ENCODE measurements at places on chromosomes 7 and 10. TPM values are rescaled to one million over a fixed set of nuclear protein-coding genes. Genes with fewer than 3 reads are reported as not detected.

PALD1 gene
- total RNA-seq, result 5.6 TPM

PTCD1 gene
- total RNA-seq, result 12.3 TPM

PLAC9 gene
- 25.1 TPM for total RNA-seq

MMP21 gene
- 0.23 TPM for total RNA-seq

OR6V1 gene
- total RNA-seq, result not detected

LRRC72 gene
- not detected for total RNA-seq

SLC26A3 gene
- total RNA-seq, result not detected

DNA sequence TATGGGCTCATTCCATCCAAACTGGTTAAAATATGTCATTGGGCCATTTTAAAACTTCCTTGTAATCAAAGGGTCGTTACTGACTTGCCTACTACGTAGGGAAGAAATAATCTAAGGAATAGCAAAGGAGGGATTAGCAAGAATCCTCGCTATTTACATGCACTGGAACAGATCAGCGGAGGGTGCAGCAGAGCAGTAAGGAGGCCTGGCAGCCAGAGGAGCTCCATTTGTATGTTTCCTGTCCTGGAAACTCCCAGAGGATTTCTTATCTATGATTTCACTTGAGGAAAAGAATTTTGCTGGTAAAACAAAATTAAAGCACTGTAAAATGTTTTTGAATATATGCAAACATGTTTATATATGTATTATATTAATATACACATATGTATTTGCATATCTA lies 107.3 kb downstream of the TPK1 start:
- no peak overlapping the region for H3K4me3 ChIP-seq
- no peaks in the 10 kb centered on the region for H3K36me3 ChIP-seq
- H3K4me1 ChIP-seq, result peaks cover 8% of the 10 kb centered on the region
- no peaks in the 10 kb centered on the region for H3K27me3 ChIP-seq

DNA sequence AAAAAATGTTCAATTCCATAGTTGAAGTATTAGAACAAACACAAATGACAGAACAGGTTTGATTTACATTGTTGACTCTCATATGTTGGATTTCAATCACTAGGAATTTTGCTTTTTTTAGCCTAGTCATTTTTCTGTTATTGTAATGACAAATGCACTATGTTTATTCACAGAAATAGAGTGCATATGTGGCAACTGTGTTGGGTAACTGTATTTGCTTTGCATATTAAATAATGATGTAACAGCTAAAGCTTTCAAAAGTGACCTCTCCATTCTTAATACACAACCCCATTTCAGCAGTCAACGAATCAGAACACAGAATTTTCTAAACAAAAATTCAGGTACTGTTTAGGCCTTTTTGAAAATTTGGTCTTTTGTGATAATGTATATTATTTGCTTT lies 54.0 kb upstream of the SLC26A5 start:
- H3K4me3 ChIP-seq, result no peak overlapping the region
- no peak overlapping the region for H3K27ac ChIP-seq
- H3K4me1 ChIP-seq, result no peaks in the 10 kb centered on the region
- DNase-seq, result no peak
- peaks cover 25% of the 10 kb centered on the region for H3K27me3 ChIP-seq

- H3K4me3 ChIP-seq, result no peak overlapping the region
- no peaks in the 10 kb centered on the region for H3K27me3 ChIP-seq
- no peak for DNase-seq
- H3K27ac ChIP-seq, result no peak overlapping the region
- no peaks in the 10 kb centered on the region for H3K36me3 ChIP-seq
These were observed 74.3 kb upstream of the ASAH2 start for GRCh38 chr10:50325449-50326171.

DNA sequence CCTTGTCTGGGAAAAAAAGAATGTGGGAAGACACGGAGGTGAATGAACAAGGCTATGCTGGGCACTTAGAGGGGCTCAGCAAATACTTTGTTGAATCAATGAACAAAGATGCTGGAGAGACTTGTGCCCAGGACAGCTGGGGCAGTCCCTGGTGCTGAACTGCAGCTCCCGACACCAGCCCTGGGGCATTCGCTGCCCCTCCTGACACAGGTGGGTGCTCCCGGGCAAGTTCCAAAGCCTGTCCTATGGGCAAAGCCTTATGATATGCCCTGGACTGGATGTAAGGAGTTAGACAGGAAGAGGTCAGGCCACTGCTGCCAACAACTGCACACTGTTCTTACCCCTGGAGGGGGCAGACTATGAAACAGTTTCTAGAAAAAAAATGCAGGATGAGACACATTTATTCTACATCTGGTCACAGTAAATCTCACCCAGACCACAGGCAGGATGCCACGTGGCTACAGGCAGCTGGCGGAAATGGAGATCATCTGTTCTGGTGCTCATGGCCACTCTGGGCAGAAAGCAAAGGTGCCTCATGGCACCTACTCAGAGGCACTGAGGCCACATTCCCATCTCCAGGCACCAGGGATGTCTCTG lies 21.9 kb upstream of the FRAT2 start:
- no peak for DNase-seq
- H3K36me3 ChIP-seq, result peaks cover 18% of the 10 kb centered on the region
- no peak overlapping the region for H3K4me3 ChIP-seq
- H3K27ac ChIP-seq, result no peak overlapping the region
- H3K4me1 ChIP-seq, result no peaks in the 10 kb centered on the region

DNA sequence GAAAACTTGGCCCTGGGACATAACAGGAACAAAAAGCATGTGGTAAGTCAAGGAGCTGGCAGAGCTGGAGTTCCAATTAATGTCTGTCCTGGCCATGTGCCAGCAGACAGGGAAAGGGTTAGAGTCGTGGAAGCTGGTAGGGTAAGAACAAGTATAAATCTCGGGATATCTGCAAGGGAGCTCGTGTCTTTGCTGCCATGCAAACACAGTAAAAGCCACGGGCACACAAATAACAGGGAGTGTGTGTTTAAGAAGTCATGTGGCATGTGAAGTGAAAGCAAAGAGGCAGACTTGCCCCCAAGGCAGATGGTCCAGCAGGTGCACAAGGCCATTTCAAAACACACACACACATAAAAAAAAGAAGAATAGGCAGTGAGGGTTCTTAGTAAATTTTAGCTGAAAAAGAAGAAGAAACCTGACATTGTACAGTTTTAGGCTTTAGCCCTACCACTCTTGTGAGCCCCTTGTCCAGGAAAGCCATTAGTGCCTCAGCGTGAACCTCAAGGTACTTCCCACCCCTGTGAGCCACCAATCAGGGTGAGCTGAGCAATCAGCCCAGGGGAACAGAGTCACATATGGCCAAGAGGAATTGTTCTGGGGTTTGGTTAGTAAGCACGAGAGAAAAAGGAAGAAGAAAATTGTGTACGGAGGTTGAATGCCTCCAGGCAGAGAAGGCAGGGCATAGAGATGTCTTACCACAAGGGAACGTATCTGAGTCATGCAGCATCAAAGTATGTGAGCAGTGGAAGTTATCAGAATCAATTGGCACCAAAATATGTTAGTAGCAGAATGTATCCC lies 32.8 kb upstream of the ARHGAP12 start:
- no peaks in the 10 kb centered on the region for H3K27me3 ChIP-seq
- peaks cover 18% of the 10 kb centered on the region for H3K4me1 ChIP-seq
- peaks cover under 1% of the 10 kb centered on the region for H3K36me3 ChIP-seq
- no peak for DNase-seq

GRCh38 chr10:17237915-17238444 lies 9.9 kb downstream of the VIM start:
- H3K4me1 ChIP-seq, result peaks cover 10% of the 10 kb centered on the region
- H3K4me3 ChIP-seq, result no peak overlapping the region
- H3K27me3 ChIP-seq, result no peaks in the 10 kb centered on the region
- peaks cover 25% of the 10 kb centered on the region for H3K36me3 ChIP-seq
- H3K27ac ChIP-seq, result peak overlapping the region; percentile 6

GRCh38 chr7:22129819-22130580 lies 184.3 kb upstream of the CDCA7L start:
- no peak overlapping the region for H3K27ac ChIP-seq
- no peak overlapping the region for H3K4me3 ChIP-seq

GRCh38 chr7:35286422-35286821 lies 32.5 kb upstream of the TBX20 start:
- peaks cover 14% of the 10 kb centered on the region for H3K27me3 ChIP-seq
- no peak overlapping the region for H3K27ac ChIP-seq
- no peak for DNase-seq
- peaks cover 2% of the 10 kb centered on the region for H3K36me3 ChIP-seq
- H3K4me1 ChIP-seq, result no peaks in the 10 kb centered on the region
- H3K4me3 ChIP-seq, result no peak overlapping the region

DNA sequence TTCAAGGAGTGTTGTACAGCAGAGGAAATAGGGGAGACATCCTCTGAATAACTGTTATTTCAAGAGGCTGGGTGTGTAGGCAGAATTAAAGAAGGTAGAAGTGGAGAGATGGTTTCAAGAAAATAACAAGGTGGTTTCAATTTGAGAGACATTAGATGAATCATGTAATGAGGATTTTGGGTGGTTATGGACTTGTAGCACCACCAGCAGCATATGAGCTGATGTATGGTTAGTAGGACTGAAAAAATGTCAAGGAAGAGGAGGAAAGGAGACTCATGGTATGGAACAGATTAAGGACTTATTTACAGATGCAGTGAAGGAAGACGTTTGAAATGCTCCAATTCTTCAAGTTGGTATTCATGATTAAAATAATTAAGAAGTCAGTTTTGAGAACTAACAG lies 166.2 kb downstream of the EXOC4 start:
- peaks cover under 1% of the 10 kb centered on the region for H3K36me3 ChIP-seq
- no peak overlapping the region for H3K27ac ChIP-seq
- no peaks in the 10 kb centered on the region for H3K4me1 ChIP-seq
- H3K4me3 ChIP-seq, result no peak overlapping the region
- DNase-seq, result no peak

GRCh38 chr10:113124724-113125123 lies 174.7 kb downstream of the TCF7L2 start:
- peaks cover 43% of the 10 kb centered on the region for H3K4me1 ChIP-seq
- H3K4me3 ChIP-seq, result no peak overlapping the region
- no peak overlapping the region for H3K27ac ChIP-seq

GRCh38 chr10:130359711-130360110 lies 223.5 kb downstream of the GLRX3 start:
- peaks cover 21% of the 10 kb centered on the region for H3K4me1 ChIP-seq
- H3K27ac ChIP-seq, result no peak overlapping the region
- H3K4me3 ChIP-seq, result no peak overlapping the region
- DNase-seq, result peak; percentile 16

DNA sequence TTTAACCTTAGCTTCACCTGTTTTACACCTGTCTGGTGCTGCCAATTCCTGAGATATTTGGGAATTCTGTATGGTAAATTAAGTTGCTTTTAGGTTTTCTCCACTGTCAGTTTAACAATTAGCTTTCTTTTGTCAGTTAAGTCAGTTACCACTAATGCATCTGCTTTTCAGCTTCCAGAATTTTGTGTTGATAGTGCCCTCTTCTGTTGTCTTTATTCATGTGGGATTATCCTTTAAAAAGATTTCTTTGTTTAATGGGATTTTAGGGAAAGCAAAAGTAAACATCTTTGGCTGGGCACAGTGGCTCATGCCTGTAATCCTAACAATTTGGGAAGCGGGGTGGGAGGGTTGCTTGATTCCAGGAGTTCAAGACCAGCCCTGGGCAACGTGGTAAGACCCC lies 8.1 kb downstream of the TFAM start:
- no peak overlapping the region for H3K27ac ChIP-seq
- no peak for DNase-seq
- no peak overlapping the region for H3K4me3 ChIP-seq
- H3K36me3 ChIP-seq, result peaks cover 30% of the 10 kb centered on the region
- no peaks in the 10 kb centered on the region for H3K27me3 ChIP-seq

GRCh38 chr7:94355454-94355853 lies 39.2 kb upstream of the COL1A2 start:
- peaks cover 44% of the 10 kb centered on the region for H3K4me1 ChIP-seq
- no peaks in the 10 kb centered on the region for H3K27me3 ChIP-seq
- H3K4me3 ChIP-seq, result no peak overlapping the region
- H3K27ac ChIP-seq, result peak overlapping the region; percentile 89
- no peak for DNase-seq

DNA sequence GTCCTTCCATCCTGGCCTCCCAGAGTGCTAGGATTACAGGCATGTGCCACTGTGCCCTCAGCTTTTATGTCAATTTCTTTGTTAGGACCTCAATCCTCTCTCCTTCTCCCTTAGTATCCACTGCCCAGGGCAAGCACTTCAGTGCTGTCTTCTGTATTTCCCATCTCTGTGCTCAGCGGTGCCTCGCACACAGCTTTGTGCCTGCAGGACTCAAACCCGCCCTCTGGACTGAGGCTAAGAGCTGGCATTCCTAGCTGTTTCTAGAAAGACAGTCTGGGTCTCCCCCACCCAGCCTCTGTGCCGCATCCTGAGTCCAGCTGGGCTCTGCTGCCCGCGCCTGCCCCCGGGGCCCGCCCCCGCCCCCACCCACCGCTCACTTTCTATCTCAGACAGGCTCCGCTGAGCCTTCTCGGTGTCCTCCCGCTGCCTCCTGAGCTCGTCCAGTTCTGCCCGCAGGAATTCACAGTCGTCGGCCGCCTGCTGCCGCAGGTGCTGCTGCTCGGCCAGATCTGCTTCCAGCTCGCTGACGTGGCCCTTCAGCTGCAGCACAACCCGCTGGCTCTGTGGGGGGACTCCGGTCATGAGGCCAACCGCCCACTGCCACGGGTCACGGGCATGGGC lies 67.3 kb downstream of the SPDYE5 start:
- no peak overlapping the region for H3K4me3 ChIP-seq
- H3K4me1 ChIP-seq, result no peaks in the 10 kb centered on the region
- H3K36me3 ChIP-seq, result peaks cover 36% of the 10 kb centered on the region

- no peak for DNase-seq
- H3K27me3 ChIP-seq, result peaks cover 3% of the 10 kb centered on the region
- H3K4me3 ChIP-seq, result no peak overlapping the region
- H3K4me1 ChIP-seq, result peaks cover 34% of the 10 kb centered on the region
- no peak overlapping the region for H3K27ac ChIP-seq
These were observed 172.0 kb upstream of the ZNF32 start for GRCh38 chr10:43820663-43821062.

DNA sequence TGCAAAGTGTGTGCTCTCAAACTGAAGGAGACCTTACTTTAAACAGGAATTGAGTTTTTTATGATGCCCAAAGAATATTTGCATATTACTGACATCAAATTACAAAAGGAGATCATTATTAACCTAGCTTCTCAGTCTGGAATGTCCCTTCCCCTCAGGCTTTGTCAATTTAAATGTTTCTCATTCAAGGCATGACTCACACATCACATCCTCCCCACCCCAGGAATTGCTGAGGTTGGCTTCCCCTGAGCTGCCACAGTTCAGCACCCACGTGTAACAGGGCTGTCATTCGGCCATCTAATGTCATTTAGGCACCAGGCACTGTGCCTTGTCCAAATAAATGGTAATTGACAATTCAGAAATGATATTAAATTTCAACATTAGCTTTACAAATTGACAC lies 305.9 kb upstream of the MGMT start:
- H3K36me3 ChIP-seq, result peaks cover 3% of the 10 kb centered on the region
- H3K4me3 ChIP-seq, result no peak overlapping the region
- peaks cover 9% of the 10 kb centered on the region for H3K4me1 ChIP-seq
- no peak overlapping the region for H3K27ac ChIP-seq

All from mesothelial cell of epicardium (in vitro differentiated cells).